CD4-positive, CD25-positive, alpha-beta regulatory T cell (primary cell): ENCODE measurements at places on chromosomes 11 and 22. TPM values are rescaled to one million over a fixed set of nuclear protein-coding genes. Genes with fewer than 3 reads are reported as not detected.

Gene TNKS1BP1
- polyA plus RNA-seq: 4.5 TPM

Gene SEZ6L
- polyA plus RNA-seq: not detected

Gene RFPL2
- 0.27 TPM for polyA plus RNA-seq

Gene CD248
- polyA plus RNA-seq: 0.11 TPM

Gene PLAAT5
- polyA plus RNA-seq: not detected

Gene DBX1
- not detected for polyA plus RNA-seq

Gene OR2D2
- not detected for polyA plus RNA-seq

Gene MEI1
- 175 TPM for polyA plus RNA-seq

Gene FOLR1
- polyA plus RNA-seq: not detected

Gene PAMR1
- polyA plus RNA-seq: not detected

Gene BRSK2
- 0.07 TPM for polyA plus RNA-seq

Gene ST14
- polyA plus RNA-seq: 0.05 TPM

- no peak for DNase-seq
Measured at GRCh38 chr11:7486781-7487140, 1.5 kb downstream of the OLFML1 start.

DNA sequence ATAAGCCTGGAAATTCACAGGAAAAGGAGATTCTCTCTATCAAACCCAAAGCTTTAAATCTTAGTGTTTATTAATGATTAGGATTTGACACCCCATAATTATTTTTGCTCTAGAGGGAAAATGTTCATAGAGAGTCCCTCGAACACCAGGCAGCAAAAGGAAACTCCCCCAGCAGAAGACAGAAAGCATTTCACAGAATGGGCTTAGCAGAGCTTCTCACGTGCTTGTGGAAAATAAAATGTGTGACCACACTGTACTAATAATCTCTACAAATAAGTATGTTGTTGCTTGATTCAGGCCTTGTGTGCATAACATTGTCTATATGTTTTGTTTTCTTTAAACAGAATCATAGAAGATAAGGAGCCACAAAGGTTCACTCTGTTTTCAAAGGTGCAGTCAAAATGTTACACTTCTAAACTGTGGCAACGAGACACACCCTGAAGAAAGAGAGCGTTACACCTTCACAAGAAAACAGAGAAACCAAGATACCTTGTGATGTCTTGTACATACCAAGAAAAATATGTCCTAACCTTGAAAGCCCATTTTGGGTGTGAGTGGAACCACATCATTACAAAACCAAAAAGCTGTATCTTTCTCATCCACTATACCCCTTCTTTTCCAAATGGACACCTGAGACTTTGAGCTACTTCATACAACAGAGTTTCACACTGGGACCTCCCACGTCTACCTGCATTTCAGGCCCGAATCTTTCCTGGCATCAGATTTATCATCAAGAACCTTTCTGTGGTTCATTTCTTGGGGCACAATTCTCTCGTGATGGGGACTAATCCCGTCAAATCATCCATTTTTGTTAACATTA lies 282.5 kb downstream of the ETS1 start:
- DNase-seq: peak; percentile 11

- no peak for DNase-seq
Measured at GRCh38 chr22:42078469-42079318, 806 bp upstream of the SMDT1 start.

DNA sequence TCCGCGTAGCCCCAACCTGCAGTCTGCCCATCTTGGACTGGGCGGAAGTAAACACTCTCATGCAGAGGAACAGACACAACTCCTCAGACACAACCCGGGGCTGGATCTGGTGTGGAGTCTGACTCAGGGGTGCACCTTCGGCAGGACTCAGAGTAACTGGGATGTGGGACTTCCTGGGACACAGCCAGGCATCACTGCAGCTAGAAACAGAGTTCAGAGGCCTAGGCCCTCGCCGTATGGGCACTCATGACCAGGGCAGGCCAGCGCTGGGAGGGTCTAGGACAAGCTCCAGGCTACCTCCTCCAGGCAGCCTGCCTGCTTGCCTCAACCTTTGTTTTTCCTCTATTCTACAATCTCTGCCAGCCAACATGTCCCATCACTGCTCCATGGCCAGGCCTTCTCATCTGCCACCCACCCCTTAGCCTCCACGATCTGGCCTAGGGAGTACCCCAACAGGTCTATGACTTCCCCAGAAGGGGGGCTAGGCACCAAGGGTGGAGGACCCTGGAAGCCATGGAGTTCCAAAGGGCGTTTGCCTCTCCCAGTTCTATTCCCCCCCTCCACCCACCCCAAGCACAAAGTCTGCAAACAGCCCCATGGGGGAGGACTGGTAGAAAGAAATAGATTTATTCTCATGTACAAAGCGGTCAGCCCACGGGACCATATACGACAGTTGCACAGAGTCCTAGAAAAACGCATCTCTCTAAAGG lies 98.5 kb downstream of the PDE2A start:
- no peak for DNase-seq

DNA sequence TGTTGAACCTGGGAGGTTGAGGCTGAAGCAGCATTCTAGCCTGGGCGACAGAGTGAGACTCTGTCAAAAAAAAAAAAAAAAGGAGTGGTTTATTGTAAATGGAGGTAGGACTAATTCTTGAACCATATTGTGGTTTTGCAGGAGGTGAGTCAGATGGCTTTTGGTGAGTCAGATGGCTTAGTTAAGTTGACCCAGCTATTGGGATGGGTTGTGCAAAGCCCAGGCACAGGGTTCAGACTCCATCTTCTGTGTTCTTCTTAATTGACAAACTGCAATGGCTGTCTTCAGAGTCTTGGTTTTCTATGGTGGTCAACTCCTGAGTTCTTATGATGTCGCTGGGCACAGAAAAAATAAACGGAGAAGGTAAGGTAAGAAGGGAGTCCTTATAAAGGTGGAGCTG lies 182.7 kb downstream of the ADAMTS15 start:
- no peak for DNase-seq

- DNase-seq: no peak
Measured at GRCh38 chr11:38718659-38719058, 2120.6 kb upstream of the RAG2 start.

- DNase-seq: no peak
Measured at GRCh38 chr22:47918276-47918921, 1155.9 kb downstream of the TBC1D22A start.

DNA sequence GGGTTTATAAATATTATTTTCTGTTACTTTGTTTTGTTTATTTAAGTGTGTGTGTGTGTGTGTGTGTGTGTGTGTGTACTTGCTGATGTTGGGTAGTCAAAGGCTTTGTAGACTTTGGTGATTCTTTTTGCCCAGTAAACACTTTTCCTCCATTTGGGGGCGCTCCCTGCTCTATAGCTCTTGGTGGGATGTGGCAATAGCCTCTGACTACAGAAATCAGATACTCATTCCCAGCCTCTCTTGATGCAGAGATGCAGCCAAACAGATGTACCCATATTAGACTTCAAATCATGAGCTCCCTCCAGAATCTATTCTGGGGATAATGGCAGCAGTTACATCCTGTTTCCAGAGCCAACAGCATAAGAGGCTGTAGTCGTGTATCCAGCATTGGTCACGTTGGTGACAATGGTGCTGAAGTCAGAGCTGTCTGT lies 33.4 kb upstream of the APOL5 start:
- DNase-seq: no peak

GRCh38 chr11:65291613-65292012 lies 23.1 kb upstream of the CDC42EP2 start:
- DNase-seq: no peak

DNA sequence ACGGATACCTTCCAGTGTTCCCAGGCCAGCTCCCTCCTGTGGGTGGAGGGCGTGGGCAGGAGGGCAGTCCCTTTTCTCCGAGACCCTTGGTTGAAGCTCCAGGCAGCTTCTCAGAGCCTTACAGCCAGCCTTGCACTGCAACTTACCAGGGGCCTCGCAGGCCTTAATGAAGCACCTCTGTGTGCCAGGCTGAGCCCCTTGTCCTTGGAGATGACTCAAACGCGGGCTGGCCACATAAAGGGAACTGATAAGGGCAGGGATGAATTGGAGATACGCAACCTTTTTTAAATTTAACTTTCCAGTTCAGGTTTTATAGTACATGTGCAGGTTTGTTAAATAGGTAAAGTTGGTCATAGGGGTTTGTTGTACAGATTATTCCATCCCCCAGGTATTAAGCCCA lies 72.7 kb downstream of the WNT7B start:
- no peak for DNase-seq

DNA sequence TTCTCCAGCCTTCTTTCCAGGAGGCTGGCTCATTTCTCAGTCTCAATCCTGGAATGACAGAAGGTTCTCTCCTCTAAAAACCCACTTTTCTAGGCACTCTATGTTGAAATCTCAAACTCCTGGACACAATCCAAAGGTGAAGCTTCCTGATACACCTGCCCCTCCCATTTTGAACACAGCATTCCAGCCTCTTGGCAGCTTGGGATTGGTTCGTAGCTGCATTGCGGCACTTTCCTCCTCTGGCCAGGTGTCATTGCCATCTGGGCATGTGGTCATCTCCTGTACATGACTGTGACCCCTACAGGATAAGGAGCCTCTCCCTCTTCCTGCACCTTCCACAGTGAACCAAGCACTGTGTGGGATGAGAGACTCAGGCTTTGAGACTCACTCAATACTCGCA lies 230.2 kb upstream of the B3GAT1 start:
- no peak for DNase-seq

GRCh38 chr11:41398175-41398574 lies 61.3 kb downstream of the LRRC4C start:
- no peak for DNase-seq

DNA sequence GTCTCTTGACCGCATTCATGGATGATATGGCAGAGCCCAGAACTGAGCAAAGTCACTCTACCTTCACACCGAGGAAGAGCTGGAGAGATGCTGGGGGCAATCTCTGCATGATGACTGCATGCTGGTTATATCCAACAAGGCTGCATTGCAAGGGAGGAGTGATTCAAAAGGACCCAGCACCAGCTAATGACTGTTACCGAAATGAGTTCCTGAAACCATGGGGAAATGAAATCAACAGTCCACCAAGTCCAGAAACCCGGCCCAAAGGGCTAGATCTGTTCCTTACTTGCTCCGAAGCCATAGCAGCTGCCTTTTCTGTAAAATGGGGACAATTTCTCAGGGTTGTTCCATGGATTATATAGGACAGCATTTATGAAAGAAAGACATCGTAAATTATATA lies 1.2 kb upstream of the SMIM35 start:
- DNase-seq: no peak

DNA sequence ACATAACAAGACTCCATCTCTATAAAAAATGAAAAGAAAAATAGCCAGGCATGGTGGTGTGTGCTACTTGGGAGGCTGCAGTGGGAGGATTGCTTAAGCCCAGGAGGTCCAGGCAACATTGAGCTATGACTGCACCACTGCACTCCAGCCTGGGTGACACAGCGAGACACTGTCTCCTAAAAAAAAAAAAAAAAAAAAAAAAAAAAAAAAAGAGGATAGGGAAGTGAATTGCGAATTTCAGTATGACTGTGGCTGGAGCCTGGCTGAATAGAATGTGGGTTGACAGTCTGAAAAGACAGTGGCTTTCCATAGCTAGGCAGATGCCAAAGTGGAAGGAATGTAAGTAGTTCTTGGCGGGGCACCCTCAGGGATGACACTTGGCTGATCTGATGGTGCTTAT lies 6.4 kb upstream of the LDHAL6A start:
- no peak for DNase-seq

DNA sequence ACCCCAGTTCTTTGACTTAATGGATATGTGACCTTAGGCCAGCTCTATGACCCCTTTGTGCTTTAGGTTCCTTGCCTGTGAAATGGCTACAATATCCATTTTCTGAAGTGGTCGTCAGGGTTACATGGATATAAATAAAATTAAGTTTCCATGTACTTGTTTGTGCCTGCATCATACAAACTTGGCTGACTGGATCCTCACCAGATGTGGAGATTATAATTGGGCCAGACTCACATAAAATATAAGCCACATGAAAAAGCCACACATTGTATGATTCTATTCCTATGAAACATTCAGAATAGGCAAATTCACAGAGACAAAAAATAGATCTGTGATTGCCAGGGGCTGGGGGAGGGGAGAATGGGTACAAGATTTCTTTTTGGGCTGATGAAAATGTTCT lies 100.9 kb upstream of the USP47 start:
- DNase-seq: no peak

DNA sequence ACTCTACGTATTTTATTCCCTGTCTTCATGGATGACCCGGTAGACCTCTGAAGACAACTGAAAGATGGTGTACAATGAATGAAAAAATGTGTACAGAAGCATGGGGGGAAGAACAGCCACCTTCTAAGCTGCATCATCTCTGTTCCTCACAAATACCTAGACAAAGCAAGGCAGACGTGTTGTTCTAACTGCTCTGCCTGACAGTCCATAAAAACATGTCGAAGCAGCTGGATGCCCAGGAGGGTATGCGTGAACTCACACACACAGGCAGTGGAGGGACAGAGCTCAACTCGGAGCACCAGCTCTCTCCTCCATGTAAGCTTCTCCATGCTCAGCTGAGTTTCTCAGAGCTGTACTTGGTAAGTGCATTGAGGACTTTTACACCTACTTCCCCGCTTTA lies 327.4 kb downstream of the CTTN start:
- no peak for DNase-seq

GRCh38 chr11:117827521-117828511 lies 3.3 kb upstream of the FXYD2 start:
- DNase-seq: peak; percentile 57

GRCh38 chr11:125359130-125359529 lies 136.9 kb downstream of the FEZ1 start:
- no peak for DNase-seq

DNA sequence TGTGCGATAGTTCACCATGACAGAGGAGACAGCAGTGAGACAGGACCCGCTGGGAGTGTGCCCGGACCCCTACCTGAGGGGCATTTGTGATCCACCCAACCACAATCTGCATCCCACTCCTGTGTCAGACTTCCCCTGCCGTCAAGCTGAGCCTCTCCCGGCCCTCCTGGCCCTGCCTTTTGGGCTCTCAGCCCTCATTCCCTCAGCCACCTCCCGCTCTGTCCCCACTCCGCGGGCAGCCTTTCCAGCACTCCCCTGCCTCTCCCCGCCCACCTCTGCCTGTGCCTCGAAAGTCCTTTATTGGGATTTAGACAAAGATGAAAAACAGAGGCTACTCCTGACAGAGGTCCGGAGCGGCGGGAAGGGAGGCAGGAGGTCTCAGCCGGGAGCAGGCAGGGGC lies 4.2 kb downstream of the NFAM1 start:
- no peak for DNase-seq

GRCh38 chr11:35501776-35502175 lies 23.6 kb downstream of the PAMR1 start:
- no peak for DNase-seq

DNA sequence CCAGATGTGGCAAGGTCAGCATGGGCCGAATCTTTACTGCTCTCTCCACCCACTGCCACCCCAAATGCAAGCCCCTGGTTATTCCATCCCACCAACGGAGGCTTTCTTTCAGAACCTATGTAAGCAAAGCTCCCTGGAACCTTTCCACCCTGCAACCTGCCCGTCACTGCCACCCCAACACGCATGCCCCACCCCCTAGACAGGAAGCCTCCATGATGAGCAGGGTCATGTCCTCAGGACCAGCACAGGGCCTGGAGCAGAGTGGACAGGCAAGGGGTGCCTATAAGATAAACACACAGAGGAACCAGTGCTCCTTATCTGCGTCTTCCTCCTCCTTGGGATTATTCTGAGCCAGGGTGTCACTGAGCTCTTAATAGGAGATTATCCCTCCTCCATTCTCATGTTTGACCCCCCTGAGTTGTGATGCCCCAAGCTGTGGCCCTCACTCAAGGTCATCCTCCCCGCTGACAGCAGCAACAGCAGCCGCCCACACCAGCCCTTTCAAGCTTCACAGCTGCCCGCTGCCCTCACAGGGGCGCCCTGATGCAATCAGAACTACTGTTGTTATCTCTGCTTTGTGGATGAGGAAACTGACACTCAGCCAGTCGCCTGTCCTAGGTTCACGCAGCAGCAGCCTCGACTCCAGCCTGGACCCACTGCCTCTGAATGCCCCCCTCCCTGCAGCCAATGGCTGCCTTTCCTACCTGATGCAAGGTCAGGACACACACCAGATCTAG lies 647.3 kb downstream of the TBC1D22A start:
- DNase-seq: no peak
